ENCODE measurements at places on chromosomes 12 and 14.

DNA sequence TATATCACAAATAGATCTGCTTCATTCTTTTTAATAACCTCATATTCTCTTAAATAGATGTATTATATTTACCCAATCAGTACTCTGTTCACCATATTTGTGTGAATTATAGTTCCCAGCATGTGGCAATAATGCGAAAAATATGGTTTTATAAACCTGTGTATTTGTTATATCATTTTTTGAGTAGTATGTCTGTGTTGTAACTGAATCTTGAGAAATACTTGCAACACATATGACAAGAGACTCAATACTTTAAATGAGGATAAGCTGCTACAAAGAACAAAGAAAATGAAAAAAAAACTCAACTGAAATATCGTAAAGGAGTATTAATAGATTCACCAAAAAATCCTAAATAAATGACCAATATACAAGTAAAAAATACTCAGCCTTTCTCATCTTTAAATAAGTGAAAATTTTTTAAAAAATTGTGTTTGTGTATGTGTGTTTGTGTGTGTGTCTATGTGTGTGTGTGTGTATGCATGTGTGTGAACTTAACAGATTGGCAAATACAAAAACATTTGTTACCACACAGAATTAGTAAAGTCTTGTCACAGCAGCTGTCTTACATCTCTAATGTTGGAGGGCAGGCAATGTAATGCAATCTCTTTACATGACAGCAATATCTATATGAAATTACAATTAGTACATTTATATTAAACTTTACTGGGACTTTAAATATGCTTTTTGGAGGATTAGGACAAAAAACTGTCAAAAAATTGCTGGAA is 441.9 kb upstream of the MGAT4C start:
- DNase-seq: no peak

DNA sequence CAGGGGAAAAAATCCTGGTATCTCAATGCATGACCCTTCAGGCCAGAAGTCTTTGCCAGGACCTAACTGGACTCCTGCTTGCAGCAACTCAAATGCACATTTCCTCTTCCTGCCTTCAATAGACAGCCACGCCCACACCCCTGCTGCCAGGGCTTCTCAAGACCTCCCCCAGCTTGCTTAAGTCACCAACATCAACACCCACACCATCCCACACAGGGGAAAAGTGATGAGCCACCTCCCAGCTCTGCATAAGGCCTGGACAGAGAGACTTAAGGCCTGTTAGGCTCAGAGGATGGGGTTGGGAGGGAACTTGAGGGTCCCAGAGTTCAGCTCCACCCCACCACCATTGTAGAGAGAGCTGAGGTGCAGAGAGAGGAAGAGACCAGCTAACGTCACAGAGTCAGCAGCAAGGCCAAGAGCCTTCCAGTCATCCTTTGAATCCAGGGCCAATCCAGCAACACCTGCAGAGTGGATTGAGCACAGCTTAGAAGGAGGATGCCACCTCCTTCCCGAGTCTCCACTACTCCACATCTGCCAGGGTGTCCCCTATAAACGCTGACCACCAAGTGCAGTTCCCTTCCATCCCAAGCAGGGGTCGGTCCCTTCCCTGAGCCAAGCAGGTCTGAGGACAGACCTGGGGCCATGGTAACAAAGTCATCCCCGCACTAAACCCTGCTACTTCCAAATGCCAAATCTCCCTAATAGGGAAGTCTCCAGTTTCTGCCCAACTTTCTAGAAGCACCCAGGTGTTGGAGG is 50.0 kb downstream of the KDM2B start:
- DNase-seq: peak; percentile 50

- DNase-seq: no peak
Observed at GRCh38 chr12:124537525-124538193, 29.8 kb downstream of the NCOR2 start.

GRCh38 chr12:120693848-120694247 is 6.9 kb downstream of the MLEC start:
- no peak for DNase-seq

GRCh38 chr14:67242168-67242420 is 859 bp downstream of the PALS1 start:
- no peak for DNase-seq

GRCh38 chr14:24613747-24614146 is 4.3 kb upstream of the GZMH start:
- no peak for DNase-seq

DNA sequence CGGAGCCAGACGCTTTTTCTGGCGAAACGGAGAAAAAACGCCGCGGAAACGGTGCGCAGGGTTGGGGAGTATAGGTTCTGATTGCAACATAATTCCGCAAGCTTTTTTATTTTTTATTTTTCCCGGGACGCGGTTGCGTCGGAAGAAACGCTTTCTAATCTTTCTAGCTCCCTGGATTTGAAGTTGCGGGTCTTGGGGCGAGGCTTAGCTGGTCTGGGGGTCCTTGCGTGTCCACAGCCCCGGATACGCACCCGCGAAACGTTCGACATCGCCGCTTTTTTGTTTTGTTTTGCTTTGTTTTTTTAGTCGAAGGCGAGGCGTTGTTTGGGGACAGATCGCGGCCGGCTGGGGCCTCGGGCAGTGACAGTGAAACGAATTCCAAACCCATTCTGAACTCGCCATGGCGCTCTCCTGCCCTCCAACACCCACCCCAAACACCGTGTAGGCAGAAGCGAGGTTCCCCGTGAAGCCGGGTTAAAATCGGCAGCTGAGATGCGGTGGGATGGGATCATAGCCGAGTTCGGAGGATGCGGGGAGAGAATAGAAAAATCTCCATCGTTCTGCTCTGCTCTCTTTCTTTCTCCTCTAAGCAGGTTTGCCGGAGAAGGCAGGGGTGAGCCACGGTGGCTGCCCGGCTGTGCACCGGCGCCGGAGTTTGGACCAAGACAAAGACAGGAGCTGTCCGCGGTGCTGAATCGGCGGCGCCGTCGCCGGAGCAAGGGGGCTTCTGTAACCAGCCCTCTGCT is 8.1 kb upstream of the LHX5 start:
- DNase-seq: no peak

- no peak for DNase-seq
Observed at GRCh38 chr12:100138048-100138802, 4.4 kb downstream of the BLTP3B start.

GRCh38 chr12:57240926-57241401 is 10.0 kb downstream of the STAC3 start:
- no peak for DNase-seq

DNA sequence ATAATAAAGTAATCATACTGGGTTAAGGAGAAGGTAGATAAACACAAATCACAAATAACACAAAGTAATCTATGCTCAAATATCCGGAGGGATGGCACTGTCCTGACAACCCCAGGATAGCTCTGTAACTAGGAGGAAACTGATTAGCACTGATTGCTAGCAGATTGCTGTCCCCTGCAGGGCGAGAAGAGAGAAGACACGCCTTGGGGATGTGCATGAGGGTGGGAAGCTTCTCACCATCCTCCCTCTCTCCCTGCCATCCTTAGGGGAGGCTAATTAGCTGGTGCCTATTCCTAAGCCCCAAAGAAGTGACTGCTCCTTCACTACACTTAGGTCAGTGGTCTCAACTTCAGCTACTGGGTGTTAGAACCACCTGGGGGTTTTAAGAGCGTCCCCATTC is 27.0 kb upstream of the TMEM260 start:
- no peak for DNase-seq

DNA sequence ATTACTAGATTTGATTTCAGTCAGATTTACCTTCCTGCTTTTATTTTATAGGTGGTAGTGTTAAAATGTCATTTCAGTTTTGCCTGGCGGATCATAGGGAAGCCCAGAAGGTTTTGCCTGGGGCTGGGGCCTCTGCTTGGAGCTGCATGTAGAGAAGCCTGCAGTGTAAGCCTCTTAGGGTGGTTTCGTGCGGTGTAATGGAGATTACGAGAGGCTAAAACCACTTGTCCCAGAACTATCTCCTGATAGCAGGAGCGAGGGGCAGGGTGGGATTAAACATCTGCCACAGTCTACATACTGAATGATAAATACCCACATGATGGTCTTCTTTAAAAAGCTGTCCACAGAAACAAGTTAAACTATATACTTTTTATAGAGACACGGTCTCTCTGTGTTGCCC is 35.0 kb upstream of the DICER1 start:
- no peak for DNase-seq

DNA sequence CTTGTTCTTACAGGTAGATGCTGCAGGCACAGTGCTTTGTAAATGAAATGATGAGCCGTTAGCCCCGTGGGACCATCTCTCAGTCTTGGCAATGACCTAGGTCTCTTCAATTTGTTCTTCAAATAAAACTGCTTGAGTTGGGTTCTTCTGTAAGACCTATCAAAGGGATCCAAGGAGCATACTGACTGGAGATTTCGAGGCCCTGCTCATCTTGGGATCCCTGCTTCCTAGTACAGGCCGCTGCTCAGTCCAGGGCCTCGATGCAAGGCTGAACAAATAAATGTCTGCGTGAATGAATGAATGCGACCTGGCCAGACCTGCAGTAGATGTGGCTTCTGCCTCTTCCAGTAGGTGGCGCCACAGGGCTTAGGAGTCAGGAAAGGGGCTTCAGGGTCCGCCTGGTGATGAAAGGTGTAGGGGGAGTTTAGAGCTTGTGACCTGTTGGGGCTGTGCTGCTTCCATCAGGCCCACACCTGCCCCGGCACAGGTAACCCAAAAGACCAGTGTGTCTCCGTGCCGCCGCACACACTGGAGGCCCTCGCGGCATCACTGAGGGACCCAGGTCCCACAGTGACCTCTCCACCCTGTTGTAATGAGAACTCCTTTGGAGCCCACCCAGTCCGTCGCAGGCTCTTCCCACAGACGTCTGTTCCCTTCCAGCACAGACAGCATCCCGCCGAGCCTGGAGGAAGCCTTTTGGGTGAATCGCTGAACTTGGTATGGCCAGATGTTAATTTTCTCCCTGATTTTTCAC is 4.4 kb downstream of the CACNA1C start:
- no peak for DNase-seq

GRCh38 chr14:76373456-76373855 is 2.5 kb upstream of the ESRRB start:
- no peak for DNase-seq

- DNase-seq: no peak
Observed at GRCh38 chr12:127822809-127823411, 444.1 kb upstream of the TMEM132C start.

- no peak for DNase-seq
Observed at GRCh38 chr12:107277855-107278254, 184.5 kb upstream of the CRY1 start.

- no peak for DNase-seq
Observed at GRCh38 chr12:89878950-89879349, 170.3 kb upstream of the ATP2B1 start.

GRCh38 chr12:93336291-93336741 is 41.4 kb upstream of the NUDT4 start:
- DNase-seq: no peak

DNA sequence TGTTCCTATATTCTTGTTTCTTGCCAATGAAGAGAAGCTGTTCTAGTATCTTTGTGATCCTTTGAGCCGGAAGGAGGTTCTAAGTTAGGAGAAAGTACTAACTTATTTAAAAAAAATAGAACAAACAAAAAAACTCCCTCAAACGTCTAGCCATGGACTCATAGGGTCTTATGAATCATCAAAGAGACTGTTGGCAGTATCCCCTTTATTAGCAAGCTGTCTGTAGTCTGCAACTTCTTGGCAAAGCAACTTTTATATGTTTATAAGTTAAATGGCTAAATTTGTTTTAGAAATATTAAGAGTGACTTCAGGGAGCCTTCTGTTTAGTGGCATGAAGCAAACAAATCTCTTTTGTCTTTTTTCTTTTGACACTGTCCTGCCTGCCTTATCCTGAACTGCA is 291.9 kb downstream of the FUT8 start:
- DNase-seq: no peak

GRCh38 chr12:89040146-89040964 is 311.9 kb downstream of the DUSP6 start:
- peak; percentile 64 for DNase-seq

- DNase-seq: no peak
Observed at GRCh38 chr12:26979733-26980132, 34.5 kb downstream of the TM7SF3 start.

DNA sequence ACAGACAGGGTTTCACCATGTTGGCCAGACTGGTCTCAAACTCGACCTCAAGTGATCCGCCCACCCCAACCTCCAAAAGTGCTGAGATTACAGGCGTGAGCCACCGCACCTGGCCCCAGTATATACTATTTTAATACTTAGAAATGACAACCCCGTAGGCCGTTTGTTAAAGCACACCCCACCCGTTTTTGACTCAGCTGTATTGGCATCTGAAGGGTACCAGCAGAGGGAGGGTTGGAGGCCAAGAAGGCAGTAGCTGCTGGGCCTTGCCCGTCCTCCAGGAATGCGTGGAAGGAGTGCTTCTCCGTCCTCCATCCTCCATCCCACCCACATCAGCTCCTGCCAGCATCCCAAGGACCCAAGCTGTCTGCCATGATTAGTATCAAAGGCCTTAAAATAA is 6.3 kb upstream of the NIN start:
- DNase-seq: no peak

GRCh38 chr12:89497467-89497866 is 27.1 kb downstream of the GALNT4 start:
- DNase-seq: no peak

- DNase-seq: no peak
Observed at GRCh38 chr14:89357655-89358297, 59.3 kb downstream of the FOXN3 start.

- DNase-seq: peak; percentile 18
Observed at GRCh38 chr12:71746974-71747611, 7.6 kb upstream of the RAB21 start.

- no peak for DNase-seq
Observed at GRCh38 chr12:93407054-93407962, 29.6 kb downstream of the NUDT4 start.

GRCh38 chr12:1213618-1214205 is 222.7 kb downstream of the ERC1 start:
- DNase-seq: no peak

- no peak for DNase-seq
Observed at GRCh38 chr14:56196274-56196673, 78.1 kb downstream of the PELI2 start.

GRCh38 chr12:96698521-96698920 is 208.5 kb upstream of the NEDD1 start:
- DNase-seq: no peak

DNA sequence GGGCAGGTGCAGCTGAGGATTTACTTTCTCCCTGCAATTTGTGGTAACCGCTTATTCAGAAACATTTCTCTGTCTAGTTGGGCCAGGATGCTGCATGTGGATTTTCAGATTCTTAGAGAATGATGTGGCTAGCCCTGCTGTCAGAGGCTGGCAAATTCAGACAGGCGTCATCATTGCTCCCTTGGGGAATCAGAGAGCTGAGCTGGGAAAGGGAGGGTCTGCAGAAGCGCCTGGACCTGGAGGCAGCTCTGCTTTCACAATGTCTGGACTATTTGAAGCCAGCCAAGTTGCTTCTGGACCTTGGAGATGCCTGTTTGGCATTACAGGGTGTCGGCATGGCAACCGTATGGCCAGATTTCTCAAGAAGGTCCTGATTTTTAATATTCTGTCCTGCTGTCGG is 3.4 kb downstream of the GALNT16 start:
- no peak for DNase-seq

- DNase-seq: no peak
Observed at GRCh38 chr12:77630790-77631445, 199.8 kb upstream of the NAV3 start.

Measured in activated T-helper 1 cell treated with Interleukin-2 at 50 U/mL for 16 hours (primary cell).